Activated CD8-positive, alpha-beta memory T cell treated with anti-CD3 and anti-CD28 coated beads, Interleukin-2, amount 10 ng/mL, durations not matched to agents 7 days and 5 days (primary cell): ENCODE measurements at places on chromosomes 16 and 17. TPM values are rescaled to one million over a fixed set of nuclear protein-coding genes. Genes with fewer than 3 reads are reported as not detected.

Gene CSH1
- total RNA-seq = not detected

Gene OR3A3
- total RNA-seq = not detected

Gene VTN
- 0.26 TPM for total RNA-seq

Gene CDRT15
- not detected for total RNA-seq

Gene EVI2B
- 51.5 TPM for total RNA-seq

Gene RHBDL3
- total RNA-seq = 0.29 TPM

Gene RNF157
- 73.0 TPM for total RNA-seq

Gene FN3K
- 2.7 TPM for total RNA-seq

Gene WFDC1
- not detected for total RNA-seq

Gene TBC1D3
- 3.7 TPM for total RNA-seq

Gene TP53TG3D
- total RNA-seq = not detected

Gene TBC1D3H
- total RNA-seq = not detected

Gene SHISA6
- not detected for total RNA-seq

Gene QRICH2
- 3.8 TPM for total RNA-seq

Gene MARVELD3
- not detected for total RNA-seq

Gene GUCY2D
- not detected for total RNA-seq

Gene FBXO39
- total RNA-seq = 1.5 TPM

Gene CD79B
- total RNA-seq = 19.1 TPM

Gene BLMH
- 70.5 TPM for total RNA-seq

Gene GH2
- total RNA-seq = not detected

Gene DNAI2
- 0.35 TPM for total RNA-seq

Gene ZNF500
- total RNA-seq = 10.4 TPM

Gene TEKT1
- not detected for total RNA-seq
